CD4-positive, CD25-positive, alpha-beta regulatory T cell (primary cell): ENCODE measurements at places on chromosomes 7 and 10. TPM values are rescaled to one million over a fixed set of nuclear protein-coding genes. Genes with fewer than 3 reads are reported as not detected.
A peak's percentile ranks its signal among the peaks of the same experiment; 100 is the strongest.

A1CF gene
- not detected for polyA plus RNA-seq

DNA sequence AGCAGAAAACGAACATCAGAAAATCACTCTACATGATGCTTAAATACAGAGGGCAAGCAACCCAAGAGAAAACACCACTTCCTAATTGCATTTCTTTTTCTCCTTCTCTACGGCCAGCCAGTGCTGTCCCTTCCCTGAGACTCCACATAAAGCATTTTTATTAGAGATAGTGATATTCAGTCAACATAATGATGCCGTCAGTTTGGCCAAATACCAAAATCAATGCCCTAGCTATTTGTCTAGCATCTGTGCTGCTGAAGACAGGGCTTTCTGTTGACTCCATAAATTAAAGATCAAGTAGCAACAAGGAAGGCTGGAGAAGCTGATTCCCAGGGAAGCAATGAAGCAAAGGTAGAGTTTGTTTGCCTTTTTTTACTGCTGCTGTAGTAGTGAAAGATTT lies 1024.9 kb downstream of the REEP3 start:
- no peak for DNase-seq

GRCh38 chr7:94556028-94556427 lies 46.4 kb downstream of the CASD1 start:
- no peak for DNase-seq

C7orf57 gene
- polyA plus RNA-seq = not detected

POLR1F gene
- polyA plus RNA-seq = 63.9 TPM

DNA sequence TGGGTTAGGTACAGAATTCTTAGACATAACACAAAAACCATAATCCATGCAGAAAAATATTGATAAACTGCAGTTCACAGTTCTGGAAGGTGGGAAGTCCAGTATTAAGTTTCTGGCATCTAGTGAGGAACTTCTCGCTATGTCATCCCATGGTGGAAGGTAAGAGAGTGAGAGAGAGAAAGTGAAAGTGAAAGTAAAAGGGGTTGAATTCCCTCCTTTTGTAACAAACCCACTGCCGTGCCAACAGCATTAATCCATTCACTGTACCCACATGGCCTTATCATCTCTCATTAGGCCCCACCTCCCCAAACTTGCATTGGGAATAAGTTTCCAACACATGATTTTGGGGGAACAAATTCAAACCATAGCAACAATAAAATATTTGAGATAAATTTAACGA lies 17.1 kb downstream of the ZNF485 start:
- DNase-seq = peak; percentile 41

DNA sequence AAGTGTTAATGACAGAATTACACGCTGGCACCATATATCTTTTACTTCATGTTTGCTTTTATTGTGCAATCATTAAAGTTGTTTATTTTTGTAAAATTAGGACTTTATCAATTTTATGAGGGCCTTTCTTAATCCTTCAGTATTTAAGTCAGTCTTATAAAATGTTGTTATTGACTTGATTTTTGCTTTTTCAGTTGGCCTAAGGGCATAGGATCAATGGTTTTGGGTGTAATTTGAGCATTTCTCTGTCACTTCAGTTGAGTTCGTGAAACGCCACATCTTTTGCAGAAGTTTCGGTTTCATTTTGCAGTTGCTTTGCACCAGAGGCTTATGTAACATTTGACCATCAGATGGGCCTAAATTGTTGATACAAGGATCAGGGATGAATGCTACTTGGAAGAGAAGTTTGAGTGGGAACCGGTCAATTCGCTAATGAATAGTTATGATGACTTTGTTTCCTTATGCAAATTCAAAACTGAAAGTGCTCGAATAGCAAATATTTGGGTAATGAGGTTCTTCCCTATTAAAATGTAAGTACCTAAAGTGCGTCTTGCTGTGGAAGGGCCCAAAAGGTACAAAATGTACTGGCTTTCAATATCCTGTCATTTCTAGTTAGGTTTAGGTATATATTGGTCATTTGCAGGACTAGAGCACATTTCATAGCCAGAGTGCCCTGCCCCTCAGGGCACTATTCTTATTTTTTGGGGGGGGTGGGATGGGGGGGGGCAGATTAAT lies 340.9 kb downstream of the LRMDA start:
- peak; percentile 8 for DNase-seq

GRCh38 chr10:116194061-116194460 lies 78.9 kb downstream of the GFRA1 start:
- DNase-seq = no peak

PAPSS2 gene
- not detected for polyA plus RNA-seq
